EH (cell line): ENCODE measurements at places on chromosomes 2 and 18.
A peak's percentile ranks its signal among the peaks of the same experiment; 100 is the strongest.

DNA sequence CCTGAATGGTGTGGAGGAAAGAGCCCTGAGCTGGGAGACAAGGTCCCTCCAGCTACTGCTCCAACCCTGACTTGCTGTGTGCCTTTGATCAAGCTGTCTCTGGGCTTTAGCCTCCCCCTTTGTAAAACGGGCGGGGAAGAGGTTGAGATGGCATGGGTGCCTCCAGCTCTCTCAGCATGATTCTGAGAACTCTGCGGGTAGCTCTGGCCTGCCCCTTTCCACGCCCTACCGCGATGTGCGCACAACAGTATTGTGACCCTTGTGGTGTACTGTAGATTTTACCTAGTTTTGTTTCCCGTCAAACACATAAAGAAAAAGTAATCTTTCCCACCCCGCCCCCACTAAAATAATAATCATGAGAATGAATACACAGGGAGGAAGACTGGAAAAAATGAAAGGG is 5.3 kb downstream of the CD8A start:
- DNase-seq = no peak

- peak; percentile 82 for DNase-seq
These were observed 49.7 kb upstream of the ODC1 start for GRCh38 chr2:10497797-10498251.

- DNase-seq = peak; percentile 32
These were observed 174.8 kb downstream of the EN1 start for GRCh38 chr2:118672571-118673158.

DNA sequence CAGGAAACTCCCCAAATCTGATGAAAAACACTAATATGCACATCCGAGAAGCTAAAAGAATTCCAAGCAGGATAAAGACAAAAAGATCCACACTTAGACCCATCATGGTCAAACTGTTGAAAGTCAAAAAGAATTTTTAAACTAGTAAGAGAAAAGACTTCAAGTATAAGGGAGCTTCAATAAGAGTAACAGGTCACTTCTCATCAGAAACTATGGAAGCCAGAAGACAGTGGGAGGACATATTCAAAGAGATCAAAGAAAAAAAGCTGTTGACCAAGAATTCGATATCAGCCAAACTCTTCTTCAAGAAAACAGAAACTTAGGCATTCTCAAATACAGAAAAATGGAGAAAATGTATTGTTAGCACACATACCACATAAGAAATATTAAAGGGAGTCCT is 50.4 kb downstream of the ZC3H8 start:
- peak; percentile 23 for DNase-seq

- DNase-seq = no peak
These were observed 98.6 kb downstream of the HDAC4 start for GRCh38 chr2:239302083-239302807.

DNA sequence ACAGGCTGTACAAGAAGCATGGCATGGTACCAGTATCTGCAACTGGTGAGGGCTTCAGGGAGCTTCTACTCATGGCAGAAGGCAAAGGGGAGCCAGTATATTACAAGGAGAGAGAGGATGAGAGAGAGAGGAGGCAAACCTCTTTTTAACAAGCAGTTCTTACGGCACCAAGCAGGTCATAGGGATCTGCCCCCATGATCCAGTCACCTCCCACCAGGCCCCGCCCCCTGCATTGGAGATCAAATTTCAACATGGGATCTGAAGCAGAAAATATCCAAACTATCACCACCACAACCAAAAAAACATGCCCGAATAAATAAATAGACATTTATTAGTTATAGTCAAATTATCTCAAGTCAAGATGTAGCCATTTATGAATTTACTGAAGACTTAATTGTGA is 14.5 kb upstream of the SLC35F5 start:
- DNase-seq = no peak

GRCh38 chr2:238554468-238555315 is 128.0 kb downstream of the ASB1 start:
- no peak for DNase-seq

DNA sequence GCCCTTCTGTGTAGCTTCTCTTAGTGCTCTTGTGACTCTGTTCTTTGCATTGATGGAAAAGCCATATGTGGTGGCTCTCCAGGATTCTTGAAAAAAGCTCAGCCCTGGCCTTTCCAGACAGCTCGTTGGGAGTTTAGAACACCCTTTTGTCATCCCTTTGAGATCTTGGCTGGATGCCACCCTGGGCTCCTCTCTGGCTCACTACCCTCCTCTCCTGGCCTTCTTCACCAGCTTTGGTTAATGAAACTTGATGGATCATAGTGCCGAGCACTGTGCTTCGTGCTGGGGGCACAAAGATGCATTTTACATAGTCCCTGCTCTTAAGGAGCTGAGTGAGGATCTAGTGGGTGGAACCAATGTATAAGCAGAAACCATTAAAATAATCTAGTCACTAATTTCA is 15.6 kb upstream of the FHOD3 start:
- peak; percentile 39 for DNase-seq

DNA sequence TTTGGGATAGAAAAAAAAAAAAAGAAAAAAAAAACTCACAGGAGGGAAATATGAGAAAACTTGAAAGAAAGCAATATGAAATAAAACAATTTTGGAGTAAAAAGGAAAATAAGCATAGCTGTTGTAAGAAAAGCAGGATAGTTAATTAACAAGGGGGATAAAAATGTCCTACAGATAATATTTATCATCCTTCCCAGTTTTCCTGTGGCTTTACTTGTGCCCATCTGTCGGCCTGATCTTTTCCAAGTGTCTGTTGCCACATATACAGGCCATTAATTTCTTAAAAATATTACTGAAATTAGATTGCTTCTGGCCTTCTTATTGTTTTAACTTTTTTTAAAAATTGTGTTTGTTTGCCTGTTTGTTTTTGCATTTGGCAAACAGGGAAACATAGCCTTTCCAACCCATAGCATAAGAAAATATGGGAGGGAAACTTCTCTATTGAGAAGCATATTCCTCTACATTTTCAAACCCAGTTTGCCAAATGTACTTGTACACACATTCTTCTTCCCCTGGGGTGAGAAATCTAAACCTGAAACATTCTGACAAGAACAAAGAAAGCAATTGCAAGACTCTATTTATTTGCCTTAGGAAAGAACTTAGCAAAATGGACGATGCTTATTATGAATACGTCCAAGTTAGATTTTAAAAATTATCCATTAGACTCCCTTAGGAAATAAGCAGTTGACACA is 272.3 kb downstream of the CDH20 start:
- no peak for DNase-seq

- DNase-seq = no peak
These were observed 10.1 kb downstream of the KIF3C start for GRCh38 chr2:25972049-25972823.
